ENCODE measurements at places on chromosomes 11 and 22.

DNA sequence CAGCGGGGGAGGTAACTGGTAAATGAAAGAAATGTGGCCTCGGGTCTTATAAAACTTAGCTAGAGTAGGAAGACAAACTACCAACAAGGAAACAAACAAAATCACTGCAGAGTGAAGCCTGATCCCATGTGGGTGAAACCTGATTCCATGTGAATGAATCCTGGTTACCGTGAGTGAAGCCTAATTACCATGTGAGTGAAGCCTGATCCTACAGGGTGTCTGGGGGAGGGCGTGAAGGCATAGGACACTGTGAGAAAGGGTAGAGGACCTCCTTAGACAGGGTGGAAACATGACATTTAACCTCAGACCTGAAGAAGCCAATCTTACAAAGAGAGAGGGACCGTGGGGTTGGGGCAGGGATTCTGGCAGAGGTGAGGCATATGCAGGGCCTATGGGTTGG is 106.2 kb upstream of the USP47 start:
- DNase-seq, result no peak

DNA sequence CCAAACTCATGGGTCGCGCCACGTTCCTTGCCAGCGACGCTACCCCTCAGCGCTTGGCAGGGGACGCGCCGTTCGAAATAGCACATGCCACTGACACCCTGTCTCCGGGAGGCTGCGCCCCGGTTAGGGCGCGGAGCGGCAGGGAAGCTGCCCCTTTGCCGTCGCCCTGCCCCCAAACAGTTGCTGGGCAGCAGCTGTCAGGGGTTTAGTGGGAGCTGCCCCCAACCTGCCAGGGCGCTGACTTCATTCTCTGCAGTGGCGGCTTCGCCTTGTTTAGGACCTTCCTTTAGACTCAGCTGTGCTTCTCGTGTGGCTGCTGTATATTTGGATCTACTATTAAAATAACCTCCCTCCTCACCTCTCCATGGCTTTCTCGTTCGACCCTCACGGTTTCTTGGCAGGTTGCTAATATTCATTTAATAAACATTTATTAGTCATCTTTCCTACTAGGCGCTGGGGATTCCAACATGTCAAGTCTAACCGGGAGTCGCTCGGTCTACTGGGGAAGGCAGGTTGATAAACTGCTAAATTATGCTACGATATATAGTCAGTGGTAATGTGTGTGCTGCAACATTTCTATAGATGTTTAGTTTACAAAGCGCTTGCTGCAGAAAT is 782 bp downstream of the TMEM109 start:
- DNase-seq, result peak; percentile 48

DNA sequence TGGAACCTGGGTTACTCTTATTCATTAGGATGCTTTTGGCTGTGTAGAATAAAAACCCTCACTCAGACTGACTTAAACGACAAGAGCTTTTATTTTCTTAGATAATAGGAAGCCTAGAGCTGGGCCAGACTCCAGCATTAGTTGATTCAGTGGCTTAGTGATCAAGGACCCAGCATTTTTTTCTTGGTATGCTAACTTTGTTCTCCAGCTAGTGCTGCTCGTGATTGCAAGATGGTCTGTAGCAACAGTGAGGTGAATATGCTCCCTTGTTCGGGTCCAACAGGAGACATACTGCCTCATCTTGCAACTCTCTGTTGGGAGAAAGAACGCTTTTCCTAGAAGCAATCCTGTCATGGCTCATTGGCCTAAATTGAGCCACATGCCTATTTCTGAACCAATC is 33.4 kb downstream of the INSC start:
- no peak for DNase-seq

DNA sequence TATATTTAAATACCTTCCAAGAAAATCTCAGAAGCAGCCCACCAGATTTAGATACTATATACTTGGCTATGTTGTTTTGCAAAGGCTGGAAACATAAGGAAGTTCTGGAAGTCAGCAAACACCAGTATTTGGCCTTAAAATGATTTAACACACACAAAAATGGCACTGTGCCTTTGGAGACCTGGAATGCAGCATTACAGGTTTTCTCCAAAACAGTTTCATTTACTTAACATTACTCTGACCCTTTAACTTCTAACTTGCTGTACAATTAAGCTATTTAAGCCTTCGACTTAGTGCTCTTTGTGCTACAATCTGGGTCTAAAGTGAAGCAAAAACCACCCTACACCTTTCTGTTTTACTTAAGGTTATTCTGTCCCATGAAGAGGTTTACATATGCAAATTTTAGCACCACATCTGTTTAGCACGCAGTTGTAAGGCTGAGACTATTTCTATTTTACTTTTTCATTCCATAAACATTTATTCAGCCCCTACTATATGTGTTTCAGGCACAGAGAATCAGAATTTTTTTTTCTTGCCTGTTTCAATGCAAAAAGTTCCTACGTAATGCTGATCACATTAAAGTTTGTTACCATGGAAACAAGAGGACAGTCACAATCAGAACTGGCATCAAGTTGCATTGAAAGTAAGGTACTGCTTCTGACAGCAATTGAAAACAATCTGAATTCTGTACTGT is 70.3 kb downstream of the MAML2 start:
- DNase-seq, result no peak

GRCh38 chr11:84564180-84564866 is 1062.8 kb downstream of the DLG2 start:
- peak; percentile 6 for DNase-seq

- DNase-seq, result no peak
These were observed 149.8 kb downstream of the OR4C45 start for GRCh38 chr11:50182486-50182885.

- DNase-seq, result no peak
These were observed 64.7 kb upstream of the CCND1 start for GRCh38 chr11:69576069-69576782.

DNA sequence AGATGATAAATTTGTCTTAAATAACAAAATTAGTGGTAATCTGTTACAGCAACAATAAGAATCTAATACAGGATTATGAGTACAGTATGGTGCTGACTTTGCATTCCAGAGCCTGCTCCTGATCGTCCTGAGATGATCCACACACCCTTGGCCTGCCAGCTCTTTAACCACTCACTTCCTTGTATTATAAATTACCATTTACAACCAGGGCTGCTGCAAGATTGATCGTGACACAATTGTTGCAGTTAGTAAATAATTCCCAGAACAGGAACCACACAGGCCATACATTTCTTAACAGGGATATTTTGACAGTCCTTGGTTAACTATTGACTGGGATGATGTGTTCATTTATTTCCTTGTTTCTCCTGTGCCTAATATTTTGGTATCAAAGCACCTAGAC is 3.8 kb upstream of the CBLIF start:
- no peak for DNase-seq

DNA sequence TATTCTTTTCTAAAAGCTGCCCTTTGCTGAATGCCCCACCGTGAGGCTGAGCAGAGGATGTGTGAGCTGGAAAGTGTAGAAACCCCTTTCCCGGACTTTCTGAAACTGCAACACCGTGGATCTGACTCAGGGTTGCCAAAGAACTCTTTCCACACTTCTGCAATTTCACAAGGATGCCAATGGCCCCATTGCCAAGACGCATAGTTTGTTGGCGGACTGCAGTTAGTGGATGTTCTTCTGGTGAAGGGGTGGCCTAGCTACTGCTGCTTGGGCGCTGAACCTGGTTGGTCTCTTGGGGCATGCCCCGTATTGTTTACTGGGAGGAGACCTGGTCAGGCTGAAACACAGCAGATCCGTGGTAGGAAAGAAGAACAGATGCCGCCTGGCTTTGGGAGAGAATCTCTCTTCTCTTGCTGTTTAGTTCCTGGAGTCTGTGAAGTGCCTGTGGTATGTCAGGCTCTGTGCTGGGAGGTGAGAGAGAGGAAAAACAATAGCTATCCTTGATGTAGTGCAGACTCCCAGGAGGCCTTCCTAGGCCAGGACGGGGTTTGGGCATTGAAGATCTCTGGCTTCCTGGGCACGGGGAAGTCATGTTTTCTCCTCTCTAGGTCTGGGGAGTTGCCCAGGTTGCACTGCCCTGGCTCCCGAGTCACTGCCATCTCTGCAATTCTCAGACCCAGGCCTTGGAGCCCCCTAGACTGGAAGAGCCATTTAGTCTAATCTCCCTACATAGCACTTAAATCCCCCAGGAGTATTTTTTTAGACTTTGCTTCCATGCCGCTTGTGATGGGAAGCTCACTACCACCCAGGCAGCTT is 26.9 kb downstream of the CD82 start:
- no peak for DNase-seq

GRCh38 chr22:48198489-48199459 is 1436.3 kb downstream of the TBC1D22A start:
- no peak for DNase-seq

DNA sequence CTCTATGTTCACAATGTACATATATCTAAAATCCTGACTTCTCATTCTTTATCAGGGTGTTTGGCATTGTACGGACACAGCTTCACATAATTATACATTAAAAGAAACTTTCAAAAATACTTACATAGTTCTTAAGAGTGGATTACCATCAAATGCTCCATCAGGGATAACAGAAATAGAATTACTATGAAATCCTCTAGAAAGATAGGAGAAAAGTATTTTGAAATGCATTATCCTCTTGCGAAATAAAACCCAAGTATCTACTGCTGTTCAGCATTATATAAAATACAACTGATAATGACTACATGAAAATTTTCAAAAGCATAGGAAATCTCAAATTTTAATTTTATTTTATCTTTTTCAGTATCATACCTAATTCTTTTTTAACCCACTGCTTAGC is 17.8 kb upstream of the CCDC34 start:
- DNase-seq, result no peak

- peak; percentile 20 for DNase-seq
These were observed 700 bp upstream of the STX3 start for GRCh38 chr11:59754494-59754858.

GRCh38 chr11:68331338-68331947 is 19.1 kb downstream of the LRP5 start:
- DNase-seq, result no peak

DNA sequence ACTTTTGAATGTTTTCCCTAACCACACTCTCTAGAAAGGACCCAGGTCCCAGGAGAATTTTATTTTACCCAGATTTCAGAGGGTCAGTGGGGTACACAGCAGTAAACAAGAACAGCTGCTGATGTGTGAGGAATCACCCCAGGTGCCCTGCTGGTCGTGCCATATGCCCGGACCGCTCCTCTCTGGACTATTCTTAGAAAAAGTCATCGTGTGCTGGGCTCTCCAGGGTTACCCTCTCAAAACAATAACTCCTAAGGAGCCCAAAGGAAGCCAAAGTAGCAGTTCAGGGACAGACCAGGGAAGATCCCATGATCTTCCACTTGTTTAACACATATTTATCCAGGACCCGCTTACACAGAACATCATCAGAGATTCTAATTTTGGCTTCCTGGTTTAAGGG is 29.7 kb downstream of the LRP4 start:
- no peak for DNase-seq

DNA sequence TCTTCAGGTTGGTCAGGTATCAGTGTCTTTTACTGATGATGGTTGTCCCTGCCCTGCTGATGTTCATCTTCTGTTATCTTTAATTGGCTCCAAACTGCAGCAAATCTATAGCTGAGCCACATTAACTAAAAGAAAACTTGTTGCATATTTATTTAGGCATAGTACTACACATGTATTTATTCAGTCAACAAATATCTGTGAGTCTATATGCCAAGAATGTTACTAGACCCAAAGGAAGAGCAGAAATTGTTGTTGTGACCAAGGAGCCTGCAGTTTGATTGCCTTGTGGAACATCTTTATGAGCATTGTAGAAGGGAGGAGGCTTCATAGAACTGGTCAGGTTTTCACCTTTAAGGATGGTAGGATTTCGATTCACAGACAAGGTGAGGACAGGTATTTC is 10.1 kb downstream of the BMAL1 start:
- no peak for DNase-seq

DNA sequence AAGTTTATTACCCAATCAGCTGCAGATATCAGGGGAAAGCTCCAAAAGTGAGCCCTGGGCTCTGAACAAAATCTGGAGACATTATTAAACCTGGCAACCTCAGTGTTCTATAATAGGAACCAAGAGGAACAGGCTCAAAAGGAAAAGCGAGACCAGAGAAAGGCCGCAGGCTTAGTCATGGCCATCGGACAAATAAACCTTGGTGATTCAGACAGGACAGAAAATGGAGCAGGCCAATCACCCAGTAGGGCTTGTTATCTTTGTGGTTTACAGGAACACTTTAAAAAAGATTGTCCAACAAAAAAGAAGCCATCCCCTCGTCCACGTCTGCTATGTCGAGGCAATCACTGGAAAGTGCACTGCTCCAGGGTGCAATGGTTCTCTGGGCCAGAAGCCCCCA is 7.7 kb upstream of the PANX1 start:
- no peak for DNase-seq

- no peak for DNase-seq
These were observed 207.0 kb downstream of the TBC1D22A start for GRCh38 chr22:46969491-46969890.

- no peak for DNase-seq
These were observed 60.9 kb downstream of the TRIM44 start for GRCh38 chr11:35723493-35723892.

DNA sequence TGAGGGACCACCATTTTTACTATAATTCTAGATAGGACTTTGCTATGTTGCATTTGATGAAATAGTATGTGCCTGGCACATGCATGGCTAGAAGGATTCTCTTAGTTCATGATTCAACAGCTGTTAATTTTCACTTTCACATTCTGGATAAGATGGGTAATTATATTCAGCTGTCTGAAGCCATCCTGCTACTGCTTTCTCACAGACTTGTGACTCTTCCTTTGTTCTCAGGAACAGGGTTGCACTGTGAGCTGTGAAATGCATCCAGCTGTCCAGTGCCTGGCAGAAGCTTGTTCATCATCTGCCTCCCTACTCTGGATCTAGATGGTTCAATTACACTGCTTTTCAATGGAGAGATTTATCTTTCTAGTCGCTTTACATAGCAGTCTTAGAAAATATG is 610.1 kb upstream of the ANO5 start:
- no peak for DNase-seq

DNA sequence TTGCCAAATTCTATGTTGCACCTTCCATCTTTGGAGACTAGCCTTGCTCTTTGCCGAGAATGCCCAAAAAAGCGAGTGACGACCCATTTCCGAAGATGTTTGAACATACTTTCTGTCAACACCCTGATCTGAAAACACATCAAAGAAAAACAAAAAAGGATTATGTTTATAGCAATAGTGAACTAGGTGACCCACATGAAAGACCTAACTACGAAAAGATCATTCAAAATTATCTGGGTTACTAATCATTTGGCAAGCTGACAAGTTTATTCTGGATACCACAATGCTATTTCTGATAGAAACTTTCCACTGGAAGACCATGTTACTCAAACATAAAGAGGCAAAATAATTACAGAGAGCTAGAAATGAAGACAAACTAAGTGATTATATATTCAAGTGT is 27.0 kb downstream of the KCNJ1 start:
- no peak for DNase-seq

DNA sequence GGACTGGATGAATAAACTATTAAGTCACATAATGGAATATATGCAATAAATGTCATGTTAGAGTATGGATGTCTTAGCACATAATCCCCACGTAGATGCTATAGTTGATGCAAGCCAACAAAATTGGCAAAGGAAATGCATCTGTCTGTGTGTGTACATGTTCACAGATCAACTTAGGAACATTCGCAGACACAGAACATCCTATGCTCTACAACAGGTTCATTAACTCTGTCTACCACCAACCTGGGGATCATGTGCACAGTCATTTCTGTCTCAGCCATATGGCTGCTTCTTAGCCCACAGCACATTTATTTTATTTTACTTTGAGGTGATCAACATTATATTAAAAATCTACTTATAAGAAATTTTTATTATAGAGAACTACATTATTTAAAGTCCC is 4.9 kb downstream of the MSANTD4 start:
- no peak for DNase-seq

- DNase-seq, result no peak
These were observed 86.7 kb downstream of the OSBP2 start for GRCh38 chr22:30781271-30781875.
